HT-29 (cell line): ENCODE measurements at places on chromosomes 1 and 21.

DNA sequence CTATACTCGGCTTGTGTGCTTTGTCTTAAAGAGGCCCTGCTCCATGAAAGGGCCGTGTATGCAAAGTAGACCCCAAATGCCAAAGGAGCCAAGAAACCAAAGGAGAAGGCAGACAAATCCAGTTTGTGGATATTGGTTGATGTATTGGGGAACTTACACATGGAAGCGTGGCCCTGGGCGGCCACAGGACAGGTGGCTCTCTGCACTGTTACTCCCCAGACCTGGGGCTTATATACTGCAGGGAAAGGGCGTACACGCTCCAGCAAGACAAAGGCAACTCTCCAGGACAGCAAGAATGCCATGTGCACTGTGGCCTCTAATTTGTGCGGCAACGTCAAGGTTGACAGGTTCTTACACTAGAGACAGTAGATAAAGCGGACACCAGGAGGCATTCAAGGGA, 24.8 kb downstream of the RSPH1 start:
- DNase-seq: no peak

GRCh38 chr21:36203603-36203889, 46.9 kb downstream of the DOP1B start:
- DNase-seq: peak; percentile 58

GRCh38 chr1:162040001-162040400, 16.3 kb upstream of the OLFML2B start:
- no peak for DNase-seq

GRCh38 chr1:8518490-8518801, 200.5 kb downstream of the SLC45A1 start:
- no peak for DNase-seq

- peak; percentile 44 for DNase-seq
These were observed 954 bp downstream of the MYOG start for GRCh38 chr1:203084588-203085527.

DNA sequence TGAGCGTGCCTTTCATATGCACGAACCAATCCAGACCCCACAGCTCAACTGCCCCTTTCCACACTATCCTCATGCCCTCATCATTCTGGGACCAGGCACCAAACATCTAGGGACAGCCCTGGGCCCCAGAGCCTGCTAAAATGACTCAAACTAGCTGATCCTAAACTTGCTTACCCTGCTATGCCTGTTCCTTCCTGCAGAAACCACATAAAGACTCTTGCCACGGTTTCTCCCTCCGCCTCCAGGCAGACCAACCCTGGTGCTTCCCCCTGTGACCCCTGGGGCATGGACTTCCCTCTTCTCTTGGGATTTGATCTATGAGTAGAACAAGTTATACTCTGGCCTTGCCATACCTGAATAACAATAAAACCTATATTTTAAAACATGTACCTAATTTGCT, 138.0 kb upstream of the CD34 start:
- DNase-seq: no peak
